ENCODE measurements at places on chromosomes 3 and 15.

GRCh38 chr3:18393906-18394305 lies 31.2 kb downstream of the SATB1 start:
- no peak for DNase-seq

DNA sequence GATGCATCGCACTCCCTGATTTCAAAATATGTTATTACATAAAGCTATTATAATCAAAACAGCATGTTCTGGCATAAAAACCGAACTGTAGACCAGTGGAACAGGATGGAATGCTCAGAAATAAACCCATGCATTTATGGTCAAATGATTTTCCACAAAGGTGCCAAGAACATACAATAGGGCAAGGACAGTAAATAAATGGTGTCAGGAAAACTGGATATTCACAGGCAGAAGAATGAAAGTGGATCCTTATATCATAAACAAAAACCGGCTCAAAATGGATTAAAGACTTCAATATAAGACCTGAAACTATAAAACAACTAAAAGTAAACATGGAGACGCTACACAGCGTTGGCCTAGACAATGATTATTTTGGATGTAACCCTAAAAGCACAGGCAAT lies 22.6 kb downstream of the USP50 start:
- no peak for DNase-seq

DNA sequence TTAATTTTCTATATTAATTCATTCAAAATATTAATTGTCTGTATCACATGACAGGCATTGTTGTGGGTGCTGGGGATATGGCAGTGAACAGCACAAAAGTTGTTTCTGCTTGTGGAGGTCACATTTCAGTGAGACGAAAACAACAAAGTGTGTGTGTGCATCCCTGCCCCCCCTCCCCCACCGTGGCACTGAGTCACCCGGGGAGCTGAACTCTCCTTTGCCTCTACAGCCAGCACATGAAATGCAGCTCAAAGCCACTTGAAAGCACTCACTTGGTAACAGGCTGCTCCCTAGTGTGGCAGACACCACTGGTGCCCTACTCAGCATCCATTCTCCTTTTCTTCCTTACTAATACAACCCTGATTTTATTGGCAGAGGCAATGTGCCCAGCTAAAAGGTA lies 16.9 kb upstream of the SCAMP5 start:
- DNase-seq = peak; percentile 34

DNA sequence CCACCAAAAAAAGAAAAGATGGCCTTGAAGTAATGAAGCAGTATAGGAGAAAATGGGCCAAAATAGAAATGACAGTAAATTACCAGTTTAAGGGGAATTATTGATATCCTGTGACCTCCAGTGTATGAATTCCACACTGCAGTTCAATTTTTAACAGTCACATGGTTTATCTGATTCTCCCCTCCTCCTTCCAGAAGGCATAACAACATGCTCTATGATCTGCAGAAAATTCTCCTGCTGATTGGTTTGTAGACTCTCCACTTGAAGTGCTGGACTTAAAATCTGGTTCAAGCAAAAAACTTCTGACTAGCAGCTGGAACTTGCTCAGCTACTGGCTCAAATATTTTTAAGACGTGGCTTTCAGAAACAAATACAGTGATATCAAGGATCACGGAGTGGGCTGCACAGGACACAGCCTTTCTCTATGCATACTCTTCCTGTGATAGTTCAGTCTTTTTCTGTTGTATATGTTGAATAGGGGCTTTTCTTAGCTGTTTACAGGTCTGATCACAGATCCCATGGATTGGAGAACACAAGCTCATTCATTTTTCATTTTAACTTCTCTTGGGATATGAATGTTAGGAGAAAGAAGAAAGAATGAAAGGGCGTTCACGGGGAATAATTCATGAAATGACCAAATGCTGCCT lies 211.5 kb downstream of the LSAMP start:
- DNase-seq = no peak

DNA sequence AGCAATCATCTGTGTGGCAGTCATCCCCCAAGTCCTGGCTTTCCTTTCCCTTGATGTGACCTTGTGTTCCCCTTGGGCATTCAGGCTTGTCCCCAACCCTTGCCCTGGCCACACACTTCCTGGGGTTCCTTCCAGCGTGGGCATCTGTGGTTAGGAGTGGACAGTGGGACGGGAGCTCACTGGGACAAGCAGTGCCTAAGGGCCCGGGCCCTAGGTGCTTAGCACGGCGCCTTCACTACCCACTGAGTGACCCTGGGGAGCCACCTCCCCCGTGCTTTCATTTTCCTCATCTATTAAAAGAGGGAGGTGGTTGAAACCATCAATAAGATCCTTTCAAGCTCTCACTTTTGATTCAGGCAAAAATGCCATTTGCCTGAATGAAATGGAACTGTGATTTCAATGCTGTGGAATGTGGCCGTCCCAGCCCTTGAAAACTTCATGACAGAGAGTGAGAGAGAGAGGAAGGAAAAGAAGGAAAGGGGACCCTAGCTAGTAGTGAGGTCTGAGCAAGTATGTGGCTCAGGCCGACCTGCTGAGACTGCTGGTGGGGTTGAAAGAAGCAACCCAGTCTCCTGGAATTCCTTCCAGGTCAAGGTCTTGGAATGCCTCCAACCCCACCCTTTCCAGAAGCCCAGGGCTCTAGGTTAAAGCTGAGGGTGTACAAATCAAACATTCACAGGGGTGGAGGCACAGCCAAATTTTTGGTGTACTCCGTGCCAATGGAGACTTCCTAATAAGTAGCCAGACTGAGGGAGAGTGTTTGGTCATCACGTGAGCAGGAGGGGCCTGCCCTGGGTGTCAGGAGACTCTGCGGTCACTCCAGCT lies 302.9 kb downstream of the TLE3 start:
- no peak for DNase-seq

DNA sequence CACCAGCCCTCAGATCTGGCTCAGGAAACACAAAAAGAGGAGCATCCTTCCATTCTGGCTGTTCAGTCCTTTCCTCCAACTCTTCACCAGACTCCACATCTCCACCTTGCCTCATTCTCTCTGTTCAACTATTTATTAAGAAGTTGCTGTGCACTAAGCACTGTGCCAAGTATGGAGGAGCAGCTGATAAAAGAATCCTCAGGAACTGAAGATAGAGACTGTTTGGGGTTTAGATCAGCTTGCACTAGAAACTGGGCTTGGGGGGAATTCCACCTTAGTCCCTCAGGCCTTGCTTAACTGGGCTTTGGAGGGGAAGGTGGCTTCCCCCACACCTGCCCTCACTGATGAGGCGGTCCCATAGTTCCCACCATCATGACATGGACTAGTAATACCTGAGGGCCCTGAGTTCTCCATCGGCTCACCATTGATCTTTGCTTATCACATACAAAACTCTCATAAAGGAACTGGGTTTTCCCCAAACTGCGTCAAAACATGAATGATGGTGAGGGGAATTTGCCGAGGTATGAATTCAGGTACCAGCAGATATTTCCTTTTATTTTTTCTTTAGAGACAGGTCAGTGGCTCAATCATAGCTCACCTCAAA lies 1.7 kb upstream of the CCR8 start:
- peak; percentile 33 for DNase-seq

DNA sequence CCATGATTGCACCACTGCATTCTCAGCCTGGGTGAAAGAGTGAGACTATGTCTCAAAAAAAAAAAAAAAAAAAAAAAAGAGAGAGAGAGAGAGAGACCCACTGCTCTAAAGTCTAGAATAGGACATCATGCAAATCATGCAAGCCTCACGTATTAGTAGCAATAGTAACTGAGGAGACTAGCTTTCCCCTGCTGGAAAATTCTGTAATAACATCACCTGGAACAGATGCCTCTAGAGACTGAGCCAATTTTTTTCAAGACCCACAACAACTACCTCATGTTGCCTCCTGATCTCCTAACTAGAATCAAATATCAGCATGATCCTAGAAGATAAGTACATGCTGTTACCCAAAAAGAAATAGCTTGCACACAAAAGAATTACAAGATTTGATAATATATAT lies 461.9 kb downstream of the AGBL1 start:
- no peak for DNase-seq

GRCh38 chr3:25465266-25465860 lies 37.3 kb downstream of the RARB start:
- DNase-seq = no peak

GRCh38 chr3:113242096-113242581 lies 30.8 kb downstream of the BOC start:
- DNase-seq = no peak

DNA sequence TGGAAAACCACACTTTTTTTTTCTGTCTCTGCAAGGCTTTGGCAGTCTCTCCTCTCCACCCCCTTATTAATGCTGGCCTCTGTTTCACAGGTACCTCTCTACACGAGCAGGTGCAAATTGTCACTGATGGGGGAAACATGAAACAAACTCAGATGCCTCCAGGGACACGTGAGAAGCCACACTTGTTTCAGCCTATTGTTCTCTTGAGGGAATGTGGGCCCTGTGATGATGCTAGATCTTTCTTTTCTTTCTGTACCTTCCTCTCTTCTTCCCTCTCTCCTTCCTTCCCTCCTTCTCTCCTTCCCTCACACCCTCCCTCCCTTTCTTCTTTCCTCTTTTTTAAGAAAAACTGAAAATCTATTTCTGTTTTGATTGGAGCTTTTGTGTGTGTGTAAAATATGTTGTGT lies 5.7 kb upstream of the BLM start:
- DNase-seq = no peak

GRCh38 chr15:62254137-62254934 lies 89.3 kb upstream of the C2CD4B start:
- peak; percentile 73 for DNase-seq

- DNase-seq = peak; percentile 56
Measured at GRCh38 chr3:196569003-196569516, 600 bp downstream of the FBXO45 start.

DNA sequence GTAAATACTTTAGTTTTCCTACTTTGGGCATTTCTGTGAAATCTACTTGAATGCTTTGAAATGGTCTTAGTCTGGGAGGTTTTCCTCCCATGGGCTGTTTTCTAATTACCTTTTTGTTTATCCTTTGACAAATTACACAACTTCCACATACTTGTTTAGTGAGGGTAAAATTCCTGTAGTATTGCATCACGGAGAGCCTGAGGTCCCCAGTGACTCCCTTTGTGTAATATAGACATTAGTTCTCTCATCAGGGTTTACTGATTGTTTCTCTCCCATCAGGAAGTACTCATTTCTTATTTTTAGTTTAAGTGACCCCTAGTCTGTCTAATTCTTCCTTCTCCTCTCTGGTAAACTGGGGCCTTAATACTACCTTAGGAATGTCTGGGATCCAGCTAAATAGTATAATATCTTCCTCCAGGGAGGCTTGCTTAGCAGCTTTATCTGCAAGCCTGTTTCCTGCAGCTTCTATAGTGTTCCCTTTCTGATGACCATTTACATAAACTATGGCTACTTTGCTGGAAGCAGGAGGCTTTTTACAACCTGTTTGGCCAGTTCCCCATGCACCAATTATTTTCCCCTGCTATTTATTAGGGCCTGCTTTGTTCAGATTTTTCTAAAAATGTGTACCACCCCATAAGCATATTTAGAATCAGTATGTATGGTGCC lies 87.2 kb upstream of the XCR1 start:
- no peak for DNase-seq

- no peak for DNase-seq
Measured at GRCh38 chr3:152322756-152323155, 54.0 kb downstream of the MBNL1 start.

- no peak for DNase-seq
Measured at GRCh38 chr15:50531766-50532165, 14.7 kb downstream of the USP50 start.

- DNase-seq = no peak
Measured at GRCh38 chr3:14770591-14770990, 48.2 kb upstream of the FGD5 start.

GRCh38 chr3:23859839-23860382 lies 54.2 kb downstream of the UBE2E1 start:
- DNase-seq = no peak

- no peak for DNase-seq
Measured at GRCh38 chr15:62647843-62648505, 394.6 kb upstream of the TPM1 start.

DNA sequence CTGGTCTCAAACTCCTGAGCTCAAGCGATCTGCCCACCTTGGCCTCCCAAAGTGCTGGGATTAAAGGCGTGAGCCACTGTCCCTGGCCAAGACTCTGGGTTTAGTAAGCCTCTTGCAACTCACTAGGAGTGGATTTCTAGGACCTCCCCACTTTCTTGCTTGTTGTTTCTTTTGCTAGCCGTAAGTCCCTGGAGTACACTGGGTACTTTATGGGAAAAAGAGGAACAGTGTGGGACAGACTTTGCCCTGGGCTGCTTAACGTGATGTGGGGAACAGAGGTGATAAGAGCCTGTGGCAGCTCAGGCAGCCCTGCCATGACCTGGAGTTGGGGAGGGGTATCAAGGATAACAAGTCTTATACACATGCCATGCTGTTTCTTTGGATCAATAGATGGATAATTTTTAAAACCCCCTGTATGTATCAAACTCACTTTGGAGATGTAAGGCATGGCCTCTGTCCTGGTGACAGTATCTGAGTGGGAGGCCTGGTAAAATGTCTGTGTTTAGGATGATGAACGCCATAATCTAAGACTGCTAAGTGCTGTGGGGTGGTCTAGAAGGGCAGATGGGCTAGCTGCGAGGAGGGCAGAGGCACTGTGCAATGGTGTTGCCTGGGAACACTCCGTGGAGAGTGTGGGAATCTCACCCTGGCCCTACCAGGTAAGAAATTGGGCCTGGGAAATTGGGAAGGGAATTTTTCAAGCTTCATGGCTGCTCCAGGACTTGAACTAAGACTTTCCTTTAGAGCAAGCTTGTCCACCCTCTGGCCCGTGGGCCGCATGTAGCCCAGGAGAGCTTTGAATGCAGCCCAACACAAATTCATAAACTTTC lies 54.8 kb downstream of the SMAD3 start:
- no peak for DNase-seq

DNA sequence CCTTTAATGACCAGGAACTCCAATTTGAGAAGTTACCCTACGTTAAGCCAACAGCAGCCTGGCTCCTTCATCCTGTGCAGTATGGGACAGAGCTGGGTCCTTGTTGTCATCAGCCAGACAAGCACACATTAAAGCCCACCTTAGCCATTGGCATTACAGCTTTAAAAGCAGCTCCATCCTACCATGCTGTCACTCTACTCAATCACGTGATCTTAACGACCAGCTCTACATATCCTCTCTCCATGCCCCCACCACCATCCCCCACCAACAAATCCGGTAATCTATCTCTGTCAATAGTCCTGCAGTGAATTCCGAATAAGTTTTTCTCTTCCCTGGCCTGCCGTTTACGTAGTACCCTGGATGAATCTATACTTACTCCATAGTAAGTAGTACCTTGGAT lies 82.9 kb upstream of the DGKG start:
- no peak for DNase-seq

GRCh38 chr15:90869601-90870353 lies 1.4 kb downstream of the FURIN start:
- DNase-seq = peak; percentile 41

- DNase-seq = no peak
Measured at GRCh38 chr15:31032961-31033371, 41.5 kb upstream of the MTMR10 start.

- no peak for DNase-seq
Measured at GRCh38 chr3:42262525-42262924, 3.5 kb downstream of the CCK start.

DNA sequence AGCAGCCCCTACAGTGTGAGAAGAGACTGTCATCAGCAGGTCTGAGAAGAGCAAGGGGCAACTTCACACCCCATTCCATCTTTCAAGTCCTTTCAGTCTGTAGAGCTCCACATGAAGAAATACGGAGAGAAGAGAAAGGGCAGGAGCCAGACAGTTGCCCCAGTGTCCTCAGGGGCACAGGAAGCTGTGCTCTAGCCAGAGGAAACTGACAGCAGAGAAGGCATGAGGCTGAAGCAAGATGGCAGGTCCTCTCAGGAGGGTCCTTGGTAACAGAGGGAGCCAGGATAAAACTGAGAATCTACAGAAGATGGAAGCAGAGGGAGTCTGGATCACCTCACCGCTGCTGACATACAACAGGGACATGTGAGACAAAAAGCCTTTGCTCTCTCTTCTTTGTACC lies 47.3 kb downstream of the PLCH1 start:
- no peak for DNase-seq
